Tibial nerve (tissue), 4 donors: ENCODE measurements at places on chromosomes 11 and 22.

- DNase-seq: no peak
Observed at GRCh38 chr11:70595452-70595851, 197.1 kb downstream of the CTTN start.

- no peak for DNase-seq
Observed at GRCh38 chr11:64235437-64236161, 1.2 kb downstream of the VEGFB start.

DNA sequence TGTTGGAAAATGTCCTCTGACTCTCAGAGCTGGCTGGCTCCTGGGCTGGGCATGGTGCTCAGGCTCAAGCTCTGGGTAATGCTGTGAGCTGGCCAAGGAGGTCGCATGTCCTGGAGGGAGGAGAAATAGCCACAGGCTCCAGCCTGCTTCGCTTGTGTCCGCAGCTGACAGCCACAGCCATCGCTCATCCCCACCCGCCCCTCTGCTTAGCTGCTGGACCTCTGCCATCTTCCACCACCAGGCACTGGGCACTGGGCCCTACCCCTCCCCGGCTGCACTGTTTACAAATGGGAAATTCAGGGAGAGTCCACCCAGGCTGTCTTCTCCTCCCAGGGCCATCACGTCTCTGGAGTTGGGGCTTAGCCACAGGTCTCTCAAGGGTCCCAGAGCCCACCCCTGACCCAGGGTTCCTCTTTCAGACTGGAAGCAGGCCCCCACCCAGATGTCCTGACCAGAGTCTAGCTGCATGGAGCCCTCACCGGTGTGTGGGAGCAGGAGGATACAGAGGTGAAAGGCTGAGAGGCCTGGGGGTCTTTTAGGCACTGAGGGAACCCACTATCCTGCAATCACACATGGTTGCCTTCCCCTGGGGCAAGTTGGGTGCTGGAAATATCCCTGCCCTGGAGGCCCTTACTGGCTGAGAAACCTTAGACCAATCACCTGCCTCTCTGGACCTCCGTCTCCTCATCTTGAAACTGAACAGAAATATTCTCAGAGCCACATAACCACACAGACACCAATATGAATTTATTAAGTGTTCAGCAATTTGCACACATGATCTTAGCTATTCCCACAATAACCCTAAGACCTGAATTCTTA, 62.7 kb downstream of the CD82 start:
- DNase-seq: peak; percentile 32

- DNase-seq: no peak
Observed at GRCh38 chr11:120329556-120329955, 4.5 kb downstream of the TLCD5 start.

GRCh38 chr11:33083918-33084317, 44.5 kb downstream of the TCP11L1 start:
- no peak for DNase-seq
